Occipital lobe (tissue), 3 donors: ENCODE measurements at places on chromosomes 5 and 9.

DNA sequence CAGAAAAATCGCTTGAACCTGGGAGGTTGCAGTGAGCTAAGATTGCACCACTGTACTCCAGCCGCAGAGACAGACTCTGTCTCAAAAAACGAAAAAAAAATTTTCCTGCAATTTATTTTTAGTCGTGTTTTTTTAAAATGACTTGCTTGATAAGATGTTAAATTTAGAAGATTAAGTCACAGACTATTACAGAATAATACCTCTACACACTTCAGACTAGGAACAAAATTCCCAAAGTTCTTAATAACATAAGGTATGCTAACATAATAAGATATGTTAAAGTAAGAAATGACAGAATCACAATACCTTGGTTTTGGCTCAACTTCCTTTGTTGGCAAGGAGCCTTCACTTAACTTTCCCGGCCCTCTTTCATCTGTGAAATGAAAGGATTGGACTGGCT is 59.5 kb upstream of the NPR3 start:
- DNase-seq: no peak

GRCh38 chr9:6869081-6869948 is 111.5 kb downstream of the KDM4C start:
- no peak for DNase-seq

- no peak for DNase-seq
Observed at GRCh38 chr9:34550016-34550680, 27.4 kb upstream of the ENHO start.

GRCh38 chr5:77972469-77973252 is 196.5 kb upstream of the TBCA start:
- no peak for DNase-seq

DNA sequence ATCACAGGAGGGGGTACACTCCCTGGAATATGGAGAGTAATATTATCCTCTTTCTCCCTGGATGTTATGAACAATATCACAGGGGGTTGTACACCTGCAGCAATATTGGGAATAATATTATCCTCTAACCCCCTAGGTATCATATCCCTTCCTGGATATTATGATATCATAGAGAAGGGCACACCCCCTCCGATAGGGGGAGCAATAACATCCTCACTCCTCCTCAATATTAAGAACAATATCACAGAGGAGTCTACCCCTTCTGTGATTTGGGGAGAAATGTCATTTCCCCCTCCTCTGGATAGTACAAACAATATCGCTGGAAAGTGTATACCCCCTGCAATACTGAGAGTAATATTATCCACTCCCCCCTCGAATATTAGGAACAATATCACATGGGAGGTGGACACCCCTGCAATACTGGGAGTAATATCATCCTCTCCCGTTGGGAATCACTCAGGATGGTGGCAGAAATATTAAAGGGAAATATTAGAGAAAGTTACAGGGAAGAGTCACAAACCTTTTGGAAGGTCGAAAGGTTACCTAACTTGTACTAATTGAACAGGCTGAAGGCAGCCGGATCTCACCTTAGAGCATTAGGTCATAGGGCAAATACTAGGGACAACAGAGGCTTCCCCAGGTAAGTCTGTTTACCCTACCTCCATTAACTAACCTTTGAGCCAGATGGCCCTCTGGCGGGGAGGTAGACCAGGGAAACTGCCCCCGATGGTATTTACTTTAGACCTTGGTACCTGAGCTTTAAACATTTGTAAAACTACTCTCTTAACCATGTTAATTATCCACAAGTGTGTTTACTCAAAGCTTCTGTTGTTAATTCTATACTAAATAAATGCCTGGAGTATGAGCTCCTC is 57.5 kb upstream of the FREM1 start:
- no peak for DNase-seq
